ENCODE measurements at places on chromosomes 1 and 21. TPM values are rescaled to one million over a fixed set of nuclear protein-coding genes. Genes with fewer than 3 reads are reported as not detected.

DNA sequence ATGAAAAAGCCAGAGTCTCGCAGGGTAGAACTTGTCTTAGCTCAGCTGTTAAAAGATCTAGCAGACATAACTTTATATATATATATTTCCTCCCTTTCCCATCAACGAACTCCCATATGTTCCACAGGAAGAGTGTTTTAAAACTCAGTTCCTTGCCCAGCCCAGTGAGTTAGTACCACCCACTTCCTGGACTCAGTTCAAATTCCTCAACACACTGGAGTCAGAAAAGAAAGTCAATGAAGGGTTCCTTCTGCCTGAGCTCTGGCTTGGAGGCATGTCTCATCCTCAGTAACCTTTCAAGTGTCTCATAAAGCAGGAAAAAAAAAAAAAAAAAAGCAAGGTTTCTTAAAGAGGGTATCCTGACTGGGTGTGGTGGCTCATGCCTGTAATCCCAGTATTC lies 15.6 kb downstream of the TPM3 start:
- DNase-seq = no peak

- no peak for DNase-seq
These were observed 17.5 kb upstream of the COL18A1 start for GRCh38 chr21:45387506-45387905.

DNA sequence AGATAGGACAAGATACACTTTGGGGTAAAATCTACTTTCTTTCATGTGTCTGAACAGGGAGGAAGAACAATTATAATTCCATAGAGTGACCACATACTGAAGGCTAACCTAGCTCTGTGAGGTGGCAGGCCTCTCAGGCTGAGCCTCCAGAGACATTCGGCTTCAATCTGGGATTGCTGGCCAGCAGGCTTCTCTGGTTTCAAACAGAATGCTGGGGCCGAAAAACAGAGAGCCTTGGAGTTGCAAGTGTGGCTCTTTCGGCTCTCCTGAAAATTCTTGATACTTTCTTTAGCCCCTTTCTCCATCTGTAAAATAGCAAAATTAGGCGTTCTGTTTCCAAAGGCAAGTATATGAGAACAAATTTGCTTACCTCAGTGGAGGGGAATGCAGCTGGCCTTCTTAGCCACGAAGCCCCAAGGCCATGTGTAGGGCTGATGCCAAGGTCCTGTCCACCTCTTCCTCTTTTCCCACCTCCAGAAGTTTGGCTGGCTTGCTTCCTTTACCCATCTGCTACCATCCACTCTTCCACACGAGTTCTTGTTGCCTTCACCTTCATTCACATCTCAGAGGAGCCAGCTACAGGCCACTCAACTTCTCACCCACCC lies 30.0 kb upstream of the UBE2U start:
- no peak for DNase-seq

DNA sequence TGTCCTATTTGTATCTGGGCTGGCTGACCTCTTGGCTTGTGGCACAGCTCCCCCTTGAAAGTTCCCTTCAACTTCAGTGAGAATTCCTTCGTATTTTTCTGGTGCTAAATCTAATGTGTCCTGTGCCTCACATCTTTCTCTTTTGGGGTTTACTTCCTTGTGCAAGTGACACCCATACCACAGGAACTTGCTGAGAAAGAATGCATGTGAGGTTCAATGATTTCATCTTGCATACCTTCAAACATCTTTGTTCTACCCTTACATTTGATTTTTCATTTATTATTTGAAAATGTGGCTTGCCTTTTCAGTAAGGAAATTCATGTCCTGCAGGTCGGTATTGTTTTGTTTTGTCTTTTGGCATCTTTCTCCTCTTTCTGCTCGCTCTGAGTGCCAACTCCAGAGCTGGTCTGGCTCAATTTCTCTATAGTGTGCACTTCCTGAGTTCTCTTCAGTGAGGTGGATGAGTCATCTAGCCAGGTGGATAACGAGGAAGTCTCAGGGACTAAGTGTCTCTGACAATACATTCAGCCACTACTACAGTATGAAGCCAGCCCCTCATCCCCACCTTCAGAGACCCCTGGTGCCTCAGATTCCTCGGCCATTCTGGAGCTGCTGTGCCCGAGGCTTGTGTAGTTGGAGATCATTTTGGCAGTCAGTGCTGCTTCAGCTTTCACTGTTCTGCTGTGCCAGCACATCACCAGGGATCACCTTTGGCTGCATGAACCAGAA lies 59.5 kb downstream of the RIPK4 start:
- DNase-seq = no peak

DNA sequence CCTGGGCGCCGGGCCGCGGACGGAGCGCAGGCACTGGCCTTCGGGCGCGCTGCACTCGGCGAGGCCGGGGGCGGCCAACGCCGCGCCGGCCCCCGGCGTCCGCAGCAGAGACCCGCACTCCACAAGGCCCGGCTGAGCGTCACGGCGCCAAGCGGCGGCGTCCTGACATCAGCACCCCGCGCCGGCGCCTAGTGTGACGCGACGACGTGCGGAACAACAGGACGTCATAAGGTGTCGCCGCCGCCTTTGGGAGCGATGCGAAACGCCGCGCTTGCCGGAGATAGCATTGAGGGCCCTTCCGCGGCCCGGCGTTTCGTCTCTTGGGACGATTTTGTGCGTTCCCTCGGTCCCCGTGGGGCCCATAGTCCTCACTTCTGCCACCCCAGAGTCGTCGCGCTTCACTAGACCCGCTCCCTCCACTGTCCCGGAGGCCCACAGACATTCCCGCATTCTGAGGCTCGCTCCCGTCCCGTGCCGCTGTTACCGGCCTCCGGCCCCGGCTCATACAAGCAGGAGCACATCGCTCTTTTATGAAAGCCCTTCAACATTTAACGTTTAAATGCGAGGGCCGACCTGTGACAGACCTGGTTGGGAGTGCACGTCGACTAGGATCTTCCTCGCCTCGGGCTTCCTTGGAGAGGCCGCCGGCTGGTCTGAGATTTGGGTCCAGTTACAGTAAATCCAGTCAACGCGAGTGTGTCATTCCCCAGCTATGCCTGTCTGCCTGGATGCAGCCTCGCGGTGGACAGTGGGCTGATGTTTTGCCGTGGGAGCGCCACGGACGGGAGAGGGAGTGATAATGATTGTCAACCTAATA lies at the start of gene SSU72:
Gene SSU72 (minus strand): TSS at position 143 of the 817 bp plus-strand sequence. CDS start 306 bp downstream, outside the sequence.
- peak; percentile 96 for DNase-seq

PEAR1 gene
- 0.40 TPM for total RNA-seq

DNA sequence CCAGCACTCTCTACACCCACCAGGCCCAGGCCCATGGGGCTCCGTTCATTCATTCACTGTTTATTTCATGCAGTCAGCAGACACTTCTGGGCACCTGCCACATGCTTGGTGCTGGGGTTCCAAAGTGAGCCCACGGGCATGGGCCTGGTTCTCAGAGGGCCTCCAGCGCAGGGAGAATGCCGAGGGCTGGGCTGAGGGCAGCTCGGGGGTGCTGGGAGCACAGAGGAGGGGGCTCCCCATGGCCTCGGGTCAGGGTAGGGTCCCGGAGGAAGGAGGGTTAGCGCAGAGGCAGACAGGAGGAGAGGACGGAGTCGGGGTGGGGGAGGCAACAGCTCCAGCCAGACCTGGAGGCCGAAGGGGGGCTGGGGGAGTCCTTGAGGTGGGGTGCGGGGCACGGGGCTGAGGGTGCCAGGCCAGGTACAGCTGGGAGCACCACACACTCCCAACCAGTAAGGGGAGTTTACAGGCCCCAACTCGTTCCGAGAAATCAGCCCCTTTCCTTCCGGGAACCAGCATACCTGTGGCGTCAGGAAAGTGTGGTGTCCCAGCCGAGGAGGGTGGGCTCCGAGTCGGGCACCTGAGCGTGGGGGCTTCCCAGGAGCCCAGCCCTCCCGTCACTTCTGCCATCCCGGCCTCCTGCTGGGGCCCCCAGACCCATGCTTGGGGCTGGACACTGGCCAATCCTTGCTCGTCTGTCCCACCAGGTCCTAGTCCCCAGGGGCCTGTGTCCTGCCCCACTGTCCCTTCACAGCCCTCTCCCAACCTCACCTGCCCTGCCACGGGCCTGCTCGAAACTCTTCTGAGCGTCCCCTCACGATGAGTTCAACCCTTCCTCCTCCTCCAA lies 10.8 kb downstream of the ARHGEF16 start:
- DNase-seq = no peak

C1orf94 gene
- not detected for total RNA-seq

SLC45A1 gene
- total RNA-seq = 0.13 TPM

ZSCAN20 gene
- 1.8 TPM for total RNA-seq

XKR8 gene
- 8.0 TPM for total RNA-seq

- DNase-seq = no peak
These were observed 10.7 kb downstream of the LEPR start for GRCh38 chr1:65431111-65431705.

- no peak for DNase-seq
These were observed 2.3 kb upstream of the HMGCS2 start for GRCh38 chr1:119771016-119771415.

DNA sequence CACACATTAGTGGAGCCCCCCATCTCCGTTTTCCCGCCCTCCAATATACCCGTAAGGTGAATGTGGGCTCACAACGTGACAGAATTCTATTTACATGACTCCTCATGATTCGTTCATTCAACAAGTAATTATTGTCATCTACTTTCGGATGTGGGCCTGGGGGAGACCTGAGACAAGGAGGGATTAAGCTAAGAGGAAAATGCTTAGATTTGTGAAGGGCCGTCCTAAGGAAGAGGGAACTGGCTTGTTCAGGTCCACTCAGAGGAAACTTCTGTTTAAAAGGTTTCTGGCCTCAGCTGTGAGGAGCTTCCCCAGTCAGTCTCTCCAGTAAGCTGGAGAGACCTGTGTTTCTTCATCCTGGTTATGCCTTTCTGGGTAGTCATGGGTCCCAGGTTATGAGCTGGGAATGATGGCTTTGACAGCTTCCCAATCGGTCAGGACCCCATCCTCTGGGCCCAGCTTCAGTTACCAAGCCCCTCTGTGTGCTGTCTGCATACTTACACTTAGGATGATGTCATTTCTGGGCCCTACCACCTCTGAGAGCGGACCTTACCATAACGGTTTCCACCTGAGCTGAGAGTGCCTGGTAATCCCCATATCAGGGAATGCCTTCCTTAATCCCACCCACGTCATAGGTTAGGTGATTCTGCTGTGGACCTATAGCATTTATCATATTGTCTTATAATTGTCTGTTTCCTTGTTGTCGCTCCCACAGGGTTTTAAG lies 687 bp upstream of the ERI3 start:
- DNase-seq = no peak

GRCh38 chr1:85407746-85408377 lies 57.1 kb downstream of the DDAH1 start:
- DNase-seq = no peak

- no peak for DNase-seq
These were observed 12.0 kb downstream of the SEMA6C start for GRCh38 chr1:151134396-151134795.

OR2G2 gene
- not detected for total RNA-seq

OBSCN gene
- total RNA-seq = 12.3 TPM

DNA sequence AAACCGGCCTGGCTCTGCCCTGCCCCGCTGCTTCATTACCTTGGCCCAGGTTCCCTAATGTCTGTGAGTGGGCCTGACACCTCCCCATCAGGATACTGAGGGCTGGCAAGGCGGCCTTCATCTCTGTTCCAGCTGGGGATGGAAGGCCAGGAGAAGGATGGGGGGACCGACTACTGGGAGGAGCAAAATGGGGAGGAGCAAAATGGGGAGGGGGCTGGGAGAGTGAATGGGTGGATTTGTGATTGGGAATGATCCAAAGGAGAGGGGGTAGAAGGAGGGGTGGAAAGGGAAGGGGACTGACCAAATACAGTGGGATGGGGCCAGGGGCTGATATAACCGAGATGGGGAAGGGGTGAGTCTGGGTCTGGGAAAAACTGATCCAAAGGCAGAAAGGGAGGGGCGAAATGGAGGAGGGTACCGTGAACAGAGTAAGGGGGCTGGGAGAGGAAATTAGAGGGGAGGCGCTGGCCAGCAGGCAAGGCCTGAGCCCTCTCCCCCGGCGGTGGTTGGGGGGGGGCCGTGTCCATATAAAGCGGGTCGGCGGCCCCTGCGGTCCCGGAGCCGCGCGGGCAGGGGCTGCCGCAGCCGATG lies at the start of gene FOXE3:
Gene FOXE3 (plus strand): TSS at position 558 of the 591 bp plus-strand sequence. CDS start 31 bp downstream, at position 589.
- no peak for DNase-seq

MCM3AP gene
- total RNA-seq = 106 TPM

IVL gene
- not detected for total RNA-seq

- DNase-seq = no peak
These were observed 106.7 kb downstream of the LEPR start for GRCh38 chr1:65527190-65527589.

DNA sequence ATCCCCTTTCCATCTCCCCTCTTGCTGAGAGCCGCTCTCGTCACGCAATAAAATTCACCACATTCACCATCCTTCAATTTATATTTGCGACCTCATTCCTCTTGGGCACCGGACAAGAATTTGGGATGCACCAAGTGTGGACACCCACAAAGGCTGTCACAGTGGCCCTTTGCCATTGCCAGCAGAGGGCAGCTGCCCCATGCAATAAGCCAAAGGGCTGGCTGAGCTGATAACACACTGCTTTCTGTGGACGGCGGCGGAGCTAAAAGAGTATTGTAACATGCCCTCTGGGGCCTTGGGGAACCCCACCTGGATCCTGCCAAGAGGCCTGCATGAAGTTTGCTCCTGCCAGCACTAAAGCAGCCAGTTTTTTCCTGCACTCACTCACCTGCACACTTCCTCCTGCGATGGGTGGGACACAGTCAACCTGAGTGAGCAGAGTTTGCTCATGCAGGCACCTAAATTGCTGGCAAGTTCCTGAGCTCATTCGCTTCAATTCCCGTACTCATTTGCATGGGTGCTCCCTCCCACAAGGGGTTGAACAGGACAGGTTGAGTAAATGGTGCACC lies 792.3 kb upstream of the ADAMTS5 start:
- no peak for DNase-seq

BNIPL gene
- total RNA-seq = 1.1 TPM

DNA sequence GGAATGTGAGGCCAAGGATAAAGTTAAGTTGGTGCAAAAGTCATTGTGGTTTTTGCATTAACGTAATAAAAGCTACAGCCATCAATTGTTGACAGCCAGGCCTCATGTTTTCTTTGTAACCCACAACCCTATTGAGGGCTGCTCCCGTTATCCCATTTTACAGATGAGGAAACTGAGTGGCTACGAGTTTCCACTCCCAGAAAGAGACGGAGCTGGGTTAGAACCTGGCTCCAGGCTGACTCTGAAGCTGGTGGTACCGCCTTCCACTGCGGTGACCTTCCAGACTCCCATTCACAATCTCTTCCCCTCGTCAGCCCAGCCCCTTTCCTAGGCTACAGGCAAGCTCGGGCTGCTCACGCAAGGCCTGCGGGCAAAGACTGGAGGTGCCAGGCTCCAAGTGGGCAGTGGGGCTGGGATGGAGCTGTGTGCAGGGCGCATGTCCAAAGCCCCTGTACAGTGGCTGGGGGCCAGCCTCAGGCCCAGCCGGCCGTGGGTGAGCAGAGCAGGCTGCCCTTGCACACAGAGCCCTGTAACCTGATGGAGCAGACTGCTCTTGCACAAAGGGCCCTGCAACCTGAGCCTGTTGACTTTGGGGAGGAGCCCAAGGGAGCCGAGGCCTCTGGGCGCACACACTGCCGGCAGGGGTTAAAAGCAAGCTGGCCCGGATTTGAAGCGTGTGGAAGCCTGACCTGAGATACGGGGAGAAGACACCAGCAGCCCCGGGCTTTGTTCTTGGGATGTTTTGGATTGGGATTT lies 97.4 kb upstream of the TMPRSS2 start:
- no peak for DNase-seq

- DNase-seq = no peak
These were observed 123.5 kb downstream of the DYRK1A start for GRCh38 chr21:37490084-37490483.

Data from activated CD8-positive, alpha-beta T cell treated with anti-CD3 and anti-CD28 coated beads, Interleukin-2, amount 10 ng/mL, durations not matched to agents 7 days and 5 days (primary cell).